ENCODE measurements at places on chromosomes 6 and 20. TPM values are rescaled to one million over a fixed set of nuclear protein-coding genes. Genes with fewer than 3 reads are reported as not detected.

The RHAG gene
- not detected for total RNA-seq

The MEI4 gene
- not detected for total RNA-seq

DNA sequence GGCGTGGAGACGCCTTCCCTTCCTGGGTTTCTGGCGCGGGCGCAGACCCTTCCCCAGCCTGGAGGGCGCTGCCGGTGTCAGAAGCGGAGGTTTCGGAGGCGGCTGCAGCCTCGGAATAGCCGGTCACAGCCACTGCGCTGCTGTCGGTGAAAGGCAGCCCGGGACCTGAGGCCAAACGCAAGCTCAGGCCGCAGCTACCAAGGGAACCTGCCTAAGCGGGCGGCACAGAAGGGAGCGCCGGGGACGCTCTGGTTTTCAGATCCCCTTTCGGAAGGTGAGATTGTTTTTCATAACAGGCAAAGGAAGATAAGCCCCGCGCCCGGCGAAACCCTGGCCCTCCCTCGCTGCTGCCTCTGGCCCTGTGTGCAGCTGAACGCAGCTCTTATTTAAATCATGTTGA is 116.5 kb downstream of the FAM120B start:
- no peak for DNase-seq

- no peak for DNase-seq
These were observed 45.1 kb upstream of the FRMD1 start for GRCh38 chr6:168124158-168124557.

The SMLR1 gene
- not detected for total RNA-seq

Measured in mammary epithelial cell (primary cell).